ENCODE measurements at places on chromosomes 4 and X.

DNA sequence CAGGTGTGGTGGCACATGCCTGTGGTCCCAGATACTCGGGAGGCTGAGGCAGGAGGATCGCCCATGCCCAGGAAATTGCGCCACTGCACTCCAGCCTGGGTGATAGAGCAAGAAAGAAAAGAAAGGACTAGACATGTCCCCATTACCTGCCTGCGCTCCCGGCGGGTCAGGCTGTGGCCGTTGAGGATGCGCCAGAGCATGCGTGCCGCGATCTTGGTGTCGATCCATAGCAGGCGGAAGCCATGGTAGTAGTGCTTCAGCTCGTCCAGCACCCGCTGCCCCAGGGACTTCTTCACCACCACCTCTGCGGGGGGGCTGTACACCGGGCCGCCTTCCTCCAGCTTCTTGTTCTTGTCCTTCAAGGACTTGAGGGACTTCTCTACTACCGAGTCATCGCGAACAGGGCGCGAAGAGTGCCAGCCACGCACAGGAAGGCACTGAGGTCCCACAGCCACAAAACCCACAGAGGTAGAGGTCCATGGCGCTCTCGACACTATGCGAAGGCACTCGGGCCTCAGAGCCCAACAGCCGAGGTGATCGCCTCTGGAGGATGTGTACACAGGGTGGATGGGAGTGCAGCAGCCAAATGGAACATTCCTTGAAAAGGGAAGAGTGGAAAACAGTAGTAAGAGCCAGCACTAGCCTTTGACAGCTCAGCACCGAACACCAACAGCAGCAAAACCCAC lies 14.6 kb downstream of the LETM1 start:
- no peak for DNase-seq

DNA sequence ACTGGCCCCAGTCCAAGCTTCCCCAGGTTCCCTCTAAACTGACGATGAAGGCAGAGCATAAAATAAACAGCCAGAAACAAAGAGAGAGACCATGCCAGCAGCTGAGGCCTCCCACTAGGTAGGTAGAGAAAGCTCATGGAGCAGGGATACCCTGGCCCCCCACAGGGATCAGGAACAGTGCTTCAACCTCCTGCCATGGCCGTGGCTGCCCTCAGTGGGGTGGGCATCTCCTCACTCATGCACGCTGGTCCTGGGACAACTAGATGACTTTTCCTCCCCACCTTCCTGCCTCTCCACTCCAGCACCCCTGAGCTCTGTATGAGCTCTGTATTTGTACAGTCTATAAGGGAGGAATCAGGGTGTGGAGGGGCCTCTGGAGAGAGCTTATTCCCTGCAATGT lies 117.7 kb upstream of the PSAPL1 start:
- DNase-seq, result no peak

DNA sequence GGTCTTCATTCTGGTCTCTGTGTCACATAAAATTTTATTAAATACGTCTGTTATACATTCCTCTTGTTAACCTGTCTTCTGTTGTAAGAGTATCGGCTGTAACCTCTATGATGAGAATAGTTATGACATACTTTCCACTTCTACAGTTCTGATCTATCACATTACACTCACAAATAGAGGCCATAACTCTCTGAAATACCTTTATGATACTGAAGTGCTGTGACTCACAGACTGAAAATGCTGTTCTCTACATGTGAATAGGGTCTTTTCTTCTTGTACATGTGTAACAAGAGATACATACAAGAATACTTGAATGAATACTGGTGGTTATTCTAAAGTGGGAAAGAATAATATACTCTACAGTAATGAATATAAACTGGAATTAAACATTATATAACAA lies 1047.6 kb downstream of the TECRL start:
- no peak for DNase-seq

- no peak for DNase-seq
These were observed 16.0 kb downstream of the ARHGAP10 start for GRCh38 chr4:147747787-147748454.

- no peak for DNase-seq
These were observed 70.4 kb downstream of the FGFBP1 start for GRCh38 chr4:15868111-15868510.

DNA sequence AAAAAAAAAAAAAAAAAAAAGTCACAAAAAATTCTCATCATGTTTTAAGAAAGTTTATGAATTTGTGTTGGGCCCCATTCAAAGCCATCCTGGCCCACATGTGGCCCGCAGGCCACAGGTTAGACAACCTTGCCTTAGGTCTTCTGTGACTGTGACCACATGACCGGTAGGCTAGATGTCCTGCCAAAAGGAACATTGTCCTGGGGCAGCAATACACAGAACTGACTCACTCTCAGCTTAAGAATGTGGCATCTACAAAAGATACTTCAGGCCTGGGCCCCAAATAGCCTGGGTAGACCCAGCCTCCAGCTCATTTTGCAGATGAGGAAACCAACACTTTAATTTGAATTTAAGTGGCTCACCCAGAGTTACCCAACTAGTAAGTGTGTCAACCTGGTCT lies 10.0 kb downstream of the AWAT2 start:
- no peak for DNase-seq

- no peak for DNase-seq
These were observed 1424.9 kb upstream of the PCDH7 start for GRCh38 chr4:29295280-29295679.

DNA sequence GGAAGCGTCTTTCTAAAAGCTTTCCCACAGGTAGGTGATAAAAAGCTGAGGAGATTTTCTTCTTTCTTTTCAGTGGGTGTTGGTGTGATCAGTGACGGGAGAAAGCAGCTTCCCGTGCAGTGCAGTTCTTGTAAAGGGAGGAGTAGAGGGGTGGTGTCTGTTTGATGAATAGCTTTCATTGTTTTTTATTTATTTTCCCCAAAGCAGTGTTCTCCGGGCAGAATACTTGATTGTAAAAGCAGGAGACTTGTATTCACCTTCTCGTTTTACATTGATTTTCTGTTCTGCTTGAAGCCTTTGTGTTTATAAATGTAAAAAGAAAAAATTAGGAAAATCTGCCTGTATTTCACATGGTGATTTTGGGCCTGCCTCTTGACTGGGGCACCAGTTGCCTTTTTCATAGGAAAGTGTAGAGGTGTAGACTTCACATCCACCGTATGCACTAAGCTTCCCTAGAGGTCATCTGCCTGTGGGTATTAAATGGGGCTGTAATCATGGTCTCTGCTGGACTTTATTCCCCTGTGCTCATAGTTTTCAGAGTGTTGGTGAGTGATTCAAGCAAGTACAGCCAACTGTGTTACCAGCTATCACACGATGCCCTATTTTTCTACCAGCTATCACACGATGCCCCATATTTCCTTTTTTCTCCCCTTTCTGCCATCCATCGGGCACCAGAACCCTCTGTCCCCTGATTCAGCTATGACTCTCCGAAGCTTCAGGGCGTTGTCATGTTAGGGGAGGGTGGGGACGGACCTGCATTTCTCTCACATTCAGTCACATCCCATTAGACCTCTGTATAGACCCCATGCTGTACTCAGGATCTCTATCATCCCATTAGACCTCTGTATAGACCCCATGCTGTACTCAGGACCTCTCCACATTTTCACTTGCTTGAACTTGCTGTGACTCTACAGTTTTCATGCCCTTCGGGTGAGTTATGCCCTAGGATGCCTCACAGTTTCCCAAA lies 526.5 kb downstream of the TRIML1 start:
- DNase-seq, result no peak

DNA sequence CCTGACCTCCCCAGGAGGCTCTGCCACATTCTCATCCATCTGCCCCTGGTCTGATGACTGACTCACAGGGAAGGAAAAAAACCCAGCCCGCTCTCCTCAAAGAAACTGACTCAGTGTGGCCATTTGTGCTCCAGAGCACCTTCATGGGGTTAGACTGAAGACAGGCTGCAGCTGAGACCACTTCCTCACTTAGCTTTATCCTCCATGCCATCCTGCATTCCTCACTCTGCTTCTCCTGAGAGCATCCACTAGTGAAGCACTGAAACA lies 35.9 kb upstream of the HPSE start:
- DNase-seq, result no peak

DNA sequence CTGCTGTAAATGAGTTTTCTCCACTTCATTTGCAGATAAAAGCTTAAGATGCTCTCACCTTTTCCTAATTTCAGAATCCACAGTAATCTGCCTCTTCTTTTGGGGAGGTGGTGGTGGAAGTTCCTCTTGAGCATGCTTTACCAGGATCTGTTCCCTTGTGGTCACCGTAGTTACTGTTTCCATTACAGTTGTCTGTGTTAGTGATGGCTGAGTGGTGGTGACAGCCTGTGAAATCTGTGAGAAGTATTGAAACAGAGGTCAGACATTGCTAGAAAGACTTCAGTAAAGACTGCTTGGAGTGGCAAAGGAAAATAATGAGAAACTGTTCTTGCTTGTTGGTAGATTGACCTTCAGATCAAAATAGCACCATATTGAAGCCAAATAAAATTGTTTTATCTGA lies 666.2 kb downstream of the DMD start:
- no peak for DNase-seq

GRCh38 chr4:140611854-140612253 lies 43.1 kb upstream of the UCP1 start:
- no peak for DNase-seq

DNA sequence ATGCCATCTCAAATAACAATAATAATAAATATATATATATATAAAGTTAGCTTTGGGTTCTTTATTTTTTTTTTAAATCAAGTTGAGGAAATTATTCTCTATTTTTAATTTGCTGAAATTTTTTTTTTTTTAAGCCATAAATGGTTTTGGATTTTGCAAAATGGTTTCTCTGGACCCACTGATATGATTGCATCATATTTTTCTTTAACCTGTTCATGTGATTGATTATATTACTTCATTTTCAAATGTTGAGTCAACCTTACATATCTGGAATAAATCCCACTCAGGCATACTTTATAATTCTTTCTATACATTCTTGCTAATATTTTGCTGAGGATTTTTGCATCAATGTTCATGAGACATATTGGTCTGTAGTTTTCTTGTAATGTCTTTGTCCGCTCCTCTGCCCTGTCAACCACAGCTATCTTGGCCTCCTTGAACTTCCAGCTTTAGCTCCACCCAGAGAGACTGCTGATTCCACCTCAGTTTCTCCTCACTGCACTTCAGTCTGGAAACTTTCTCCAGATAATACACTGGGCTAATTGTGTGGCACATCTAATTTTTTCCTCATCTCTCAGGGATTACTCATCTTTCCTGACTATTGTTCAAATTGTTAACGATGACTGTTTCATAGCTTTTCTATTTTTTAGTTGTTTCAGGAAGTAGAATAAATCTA lies 160.9 kb upstream of the GIMD1 start:
- DNase-seq, result no peak

DNA sequence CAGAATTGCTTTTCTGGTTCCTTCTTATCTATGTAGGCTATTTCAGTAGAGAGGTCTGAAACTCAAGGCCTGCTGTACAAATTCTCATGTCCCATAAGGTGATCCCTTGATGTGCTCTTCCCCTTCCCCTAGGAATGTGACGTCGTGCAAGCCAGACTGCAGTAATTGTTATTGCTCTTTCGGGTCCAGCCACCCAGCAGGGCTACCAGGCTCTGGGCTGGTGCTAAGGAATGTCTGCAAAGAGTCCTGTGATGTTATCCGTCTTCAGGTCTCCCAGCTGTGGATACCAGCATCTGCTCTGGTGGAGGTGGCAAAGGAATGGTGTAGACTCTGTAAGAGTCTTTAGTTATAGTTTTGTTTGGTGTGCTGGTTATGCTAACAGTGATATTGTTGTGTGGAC lies 378.7 kb downstream of the C4orf33 start:
- DNase-seq, result no peak

DNA sequence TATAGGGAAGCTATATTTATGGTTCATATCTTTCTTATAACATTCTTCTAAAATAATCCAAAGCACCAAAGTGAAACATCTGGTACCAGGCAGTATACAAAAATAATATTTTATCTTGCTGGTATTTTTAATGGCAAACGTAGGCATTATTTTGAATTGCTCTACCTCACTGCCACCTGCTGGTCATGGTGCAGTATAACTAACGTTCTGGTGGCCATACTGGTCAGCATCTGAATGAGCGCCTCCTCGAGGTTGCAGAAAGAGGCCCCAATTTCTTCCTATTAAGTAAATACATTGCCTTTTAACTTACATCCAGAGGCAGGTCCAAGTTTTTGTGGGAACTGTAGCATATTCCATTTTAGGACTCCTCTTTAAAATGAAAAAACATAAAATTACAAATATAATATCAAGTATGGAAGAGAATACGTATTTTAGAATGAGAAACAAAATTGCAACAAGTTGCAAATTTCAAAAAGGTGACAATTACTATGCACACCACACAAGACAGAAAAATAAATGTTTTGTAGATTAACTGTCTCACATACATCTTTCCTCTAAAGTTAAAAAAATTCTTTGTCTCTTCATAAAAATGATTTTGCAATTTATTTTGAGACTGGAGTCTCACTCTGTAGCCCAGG lies 22.9 kb upstream of the CWH43 start:
- peak; percentile 89 for DNase-seq

GRCh38 chr4:174716986-174717770 lies 111.9 kb downstream of the GLRA3 start:
- no peak for DNase-seq

- DNase-seq, result no peak
These were observed 12.3 kb downstream of the PYURF start for GRCh38 chr4:88511236-88511635.

GRCh38 chrX:131845771-131846170 lies 177.3 kb upstream of the STK26 start:
- DNase-seq, result no peak

DNA sequence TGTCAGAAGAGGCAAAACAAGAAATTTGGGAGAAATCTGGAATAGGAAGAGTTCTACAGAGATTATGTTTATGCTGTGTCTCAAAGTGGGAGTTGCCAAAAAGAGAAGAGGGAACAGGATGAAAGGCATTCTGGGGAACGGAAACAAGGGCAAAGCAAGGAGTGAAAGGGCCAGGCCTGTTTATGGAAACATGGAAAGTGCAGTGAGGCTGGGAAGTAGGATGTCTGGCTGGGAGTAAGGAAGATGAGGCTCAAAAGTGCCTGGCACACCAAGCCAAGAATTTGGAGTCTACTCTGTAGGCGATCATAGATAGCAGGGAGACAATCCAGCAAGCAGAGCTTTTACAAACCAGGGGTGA lies 1.8 kb upstream of the CUL4B start:
- DNase-seq, result no peak

- no peak for DNase-seq
These were observed 69.2 kb downstream of the STK32B start for GRCh38 chr4:5120468-5120867.

GRCh38 chr4:118767109-118767508 lies 68.8 kb downstream of the SEC24D start:
- no peak for DNase-seq

- DNase-seq, result peak; percentile 98
These were observed 99.1 kb upstream of the AFAP1 start for GRCh38 chr4:8038719-8039251.

DNA sequence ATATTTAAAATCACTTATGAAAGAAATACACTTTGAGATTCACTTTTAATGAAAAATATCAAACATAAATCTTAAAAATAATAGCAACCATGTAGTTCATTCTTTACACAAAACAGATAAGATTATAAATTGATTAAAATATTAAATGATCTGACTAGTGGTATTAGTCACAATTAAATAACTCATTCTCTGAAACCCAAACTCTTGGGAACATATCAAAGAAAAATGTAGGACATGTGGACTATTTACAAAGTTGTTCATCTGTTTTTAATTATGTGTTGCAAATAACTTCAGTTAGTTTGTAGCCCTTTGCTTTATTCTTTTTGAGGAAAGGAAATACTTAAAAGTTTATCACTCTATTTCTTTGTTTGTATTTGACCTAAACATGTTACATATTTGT lies 9.5 kb upstream of the GUCY1A1 start:
- no peak for DNase-seq

- DNase-seq, result no peak
These were observed 67.0 kb upstream of the FAT1 start for GRCh38 chr4:186790630-186791029.

GRCh38 chr4:99383833-99384392 lies 31.4 kb upstream of the ADH1C start:
- DNase-seq, result no peak
